ENCODE measurements at places on chromosomes 3 and 15.
A peak's percentile ranks its signal among the peaks of the same experiment; 100 is the strongest.

DNA sequence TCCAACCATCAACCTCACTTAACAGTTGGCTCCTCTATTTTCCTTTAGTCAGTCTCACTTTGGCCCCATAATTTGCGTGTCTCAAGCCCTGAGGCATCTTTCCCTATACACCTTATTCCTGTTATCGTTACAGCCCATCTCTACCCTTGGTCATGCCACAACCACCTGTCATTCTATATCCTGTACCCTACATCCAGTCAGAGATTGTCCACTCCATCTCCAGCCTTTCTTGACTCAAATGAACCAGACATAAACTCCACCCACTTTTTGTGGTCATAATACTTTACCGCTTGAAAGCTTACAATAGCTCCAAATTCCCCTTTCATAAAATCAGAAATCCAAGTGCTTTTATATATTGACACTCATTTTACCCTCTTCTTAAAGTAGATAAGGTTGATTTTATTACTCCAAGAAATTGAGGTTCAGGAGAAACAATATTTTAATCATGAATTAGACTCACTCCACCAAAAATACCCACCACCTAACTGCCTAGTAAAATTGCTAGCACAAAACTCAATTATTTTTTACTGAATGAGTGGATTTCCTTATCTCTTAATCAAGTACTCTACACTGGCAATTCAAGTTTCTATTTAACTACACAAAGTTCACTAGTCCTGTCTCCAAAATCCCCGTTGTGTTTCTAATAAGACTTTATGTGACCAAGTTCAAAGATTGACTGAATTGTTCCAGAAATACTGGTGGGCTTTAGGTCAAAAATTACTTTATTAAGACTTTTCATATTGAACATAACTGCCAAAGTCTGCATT, 9.1 kb downstream of the CCR4 start:
- no peak for DNase-seq

DNA sequence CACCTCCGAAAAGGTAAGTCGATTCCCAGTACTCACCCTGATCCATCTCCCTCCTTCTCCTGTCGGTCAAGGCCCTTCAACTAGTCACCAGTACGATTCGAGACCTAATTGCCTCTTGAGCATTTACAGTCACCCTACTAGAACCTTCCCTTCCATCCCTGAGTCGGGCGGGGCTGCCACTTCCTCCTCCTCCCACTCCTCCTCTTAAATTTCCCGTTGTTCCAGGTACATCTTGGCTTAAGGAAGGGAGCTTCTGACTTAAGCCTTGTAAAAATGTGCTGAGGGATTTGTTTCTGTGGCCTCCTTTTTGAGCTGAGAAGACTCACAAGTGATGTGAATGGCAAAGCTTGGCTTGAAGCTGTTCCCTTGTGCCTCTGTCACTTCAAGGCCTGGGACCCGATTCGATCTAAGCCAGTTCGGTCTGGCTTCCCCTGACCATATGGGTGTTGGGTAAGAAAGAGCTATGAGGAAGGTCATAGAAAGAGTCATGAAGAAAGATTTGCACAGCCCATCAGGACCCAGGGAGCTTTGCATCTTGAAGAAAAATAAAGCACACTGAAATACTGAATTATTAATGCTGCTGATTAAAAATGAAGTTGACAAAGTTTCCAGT, 28.1 kb downstream of the LCMT2 start:
- no peak for DNase-seq

DNA sequence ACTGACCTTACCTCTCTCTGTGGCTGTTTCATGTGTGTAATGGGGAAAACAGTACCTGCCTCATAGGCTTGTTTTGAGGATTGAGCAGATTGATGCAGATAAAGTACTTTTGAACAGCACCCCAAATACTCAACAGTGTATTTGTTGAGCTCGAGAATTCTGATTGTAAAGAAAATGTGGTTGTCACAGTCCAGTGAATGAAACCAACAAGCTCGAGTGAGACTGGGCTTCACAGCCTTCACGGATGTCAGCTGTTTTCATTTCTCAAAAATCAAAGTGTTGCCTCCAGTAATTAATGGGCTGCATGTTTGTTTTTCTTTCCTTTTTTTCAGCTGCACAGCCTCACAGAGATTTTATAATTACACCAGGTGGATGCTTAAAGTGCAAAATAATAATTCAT, 43.7 kb downstream of the PARP15 start:
- DNase-seq = no peak

GRCh38 chr3:23490459-23490858, 287.3 kb downstream of the UBE2E2 start:
- no peak for DNase-seq

- DNase-seq = no peak
These were observed 213.3 kb upstream of the CFAP20DC start for GRCh38 chr3:59263152-59263551.

DNA sequence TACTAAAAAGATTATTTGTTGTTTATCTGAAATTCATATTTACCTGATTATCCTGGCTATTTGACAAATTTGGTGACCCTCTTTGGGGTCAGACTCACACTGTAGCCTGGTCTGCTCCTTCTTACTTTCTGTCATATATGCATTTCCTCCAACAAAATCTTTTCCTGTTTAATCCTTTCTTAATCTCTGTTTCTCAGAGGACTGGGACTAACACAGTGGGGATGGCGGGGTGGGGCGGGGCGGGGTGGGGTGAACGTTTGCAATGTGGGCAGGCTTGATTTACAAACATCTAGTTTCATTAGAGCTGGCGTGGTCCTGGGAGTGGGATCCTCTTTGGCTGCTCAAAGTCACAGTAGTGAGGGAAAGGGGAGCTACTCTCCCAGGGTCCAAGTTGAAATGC, 35.3 kb upstream of the CDCP1 start:
- no peak for DNase-seq

DNA sequence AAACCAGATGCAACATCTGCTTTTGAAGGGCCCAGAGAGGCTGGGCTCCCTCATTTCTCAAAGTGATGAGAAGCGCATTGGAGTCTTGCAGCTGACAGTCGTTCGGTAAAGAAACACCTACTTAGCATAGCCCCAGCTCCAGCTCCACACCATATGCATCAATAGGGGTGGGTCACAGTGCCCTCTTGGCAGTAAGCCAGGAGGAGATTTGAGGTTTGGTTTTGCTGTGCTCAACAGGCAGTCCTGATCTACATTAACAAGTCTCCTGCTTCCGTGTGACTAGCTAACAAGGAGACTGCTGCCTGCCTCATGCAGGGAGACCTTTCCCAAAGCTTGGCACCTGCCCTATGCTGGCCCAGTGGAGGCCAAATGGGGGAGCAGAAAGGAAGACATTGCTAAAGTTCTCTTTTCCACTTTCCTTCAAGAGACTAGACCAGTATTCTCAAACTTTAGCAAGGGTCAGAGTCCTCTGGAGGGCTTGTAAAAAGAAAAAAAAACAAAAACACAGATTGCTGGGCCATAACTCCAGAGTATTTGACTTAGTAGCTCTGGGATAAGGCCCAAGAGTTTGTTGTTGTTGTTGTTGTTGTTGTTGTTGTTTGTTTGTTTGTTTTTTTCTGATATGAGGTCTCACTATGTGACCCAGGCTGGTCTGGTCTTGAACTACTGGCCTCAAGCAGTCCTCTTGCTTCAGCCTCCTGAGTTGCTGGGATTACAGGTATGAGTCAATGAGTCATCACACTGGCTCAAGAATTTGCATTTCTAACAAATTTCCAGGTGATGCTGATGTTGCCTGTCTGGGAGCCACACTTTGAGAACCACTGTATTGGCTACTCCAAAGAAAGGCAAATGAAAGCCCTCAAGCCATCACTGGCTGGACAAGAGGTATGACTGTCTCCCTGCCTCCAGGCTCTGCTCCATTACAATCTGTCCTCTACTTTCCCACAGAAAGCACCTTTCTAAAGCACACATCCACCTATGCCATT, 294.9 kb downstream of the RORA start:
- DNase-seq = peak; percentile 84

- no peak for DNase-seq
These were observed 393.1 kb upstream of the CDIN1 start for GRCh38 chr15:36186376-36186775.

DNA sequence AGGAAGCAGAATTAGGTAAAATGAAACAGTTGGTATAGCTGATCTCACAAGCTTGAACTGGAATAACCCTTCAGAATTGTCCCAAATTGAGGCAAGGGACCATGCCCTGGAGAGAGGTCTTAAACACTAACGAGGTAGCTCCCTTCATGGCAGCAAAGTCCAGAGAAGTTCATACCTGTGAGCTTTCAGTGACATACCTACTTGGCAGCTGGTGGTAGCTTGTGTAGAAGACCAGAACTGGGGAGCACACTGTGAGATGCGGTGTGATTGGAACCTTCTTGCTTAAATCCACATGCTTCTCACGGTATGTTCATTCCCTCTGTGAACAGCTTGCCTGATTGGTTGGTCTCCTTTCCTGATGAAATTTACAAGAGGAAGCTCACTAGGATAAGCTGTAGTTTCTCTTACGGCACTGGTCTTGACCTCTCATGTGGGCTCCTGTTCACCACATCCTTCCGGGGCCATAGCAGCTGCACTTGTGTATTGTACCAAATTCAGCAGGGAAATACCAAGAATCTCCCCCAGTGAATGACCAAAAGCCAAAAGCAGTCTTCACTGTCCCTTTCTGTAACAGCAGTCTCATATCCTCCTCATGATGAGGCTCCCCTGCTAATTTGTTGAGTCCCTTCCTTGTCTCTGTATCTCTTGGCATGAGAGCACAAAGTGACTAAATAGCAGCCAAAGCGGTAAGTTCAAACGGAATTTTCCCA, 483.7 kb upstream of the FRG2C start:
- no peak for DNase-seq

- no peak for DNase-seq
These were observed 62.6 kb downstream of the DUT start for GRCh38 chr15:48393645-48394506.

DNA sequence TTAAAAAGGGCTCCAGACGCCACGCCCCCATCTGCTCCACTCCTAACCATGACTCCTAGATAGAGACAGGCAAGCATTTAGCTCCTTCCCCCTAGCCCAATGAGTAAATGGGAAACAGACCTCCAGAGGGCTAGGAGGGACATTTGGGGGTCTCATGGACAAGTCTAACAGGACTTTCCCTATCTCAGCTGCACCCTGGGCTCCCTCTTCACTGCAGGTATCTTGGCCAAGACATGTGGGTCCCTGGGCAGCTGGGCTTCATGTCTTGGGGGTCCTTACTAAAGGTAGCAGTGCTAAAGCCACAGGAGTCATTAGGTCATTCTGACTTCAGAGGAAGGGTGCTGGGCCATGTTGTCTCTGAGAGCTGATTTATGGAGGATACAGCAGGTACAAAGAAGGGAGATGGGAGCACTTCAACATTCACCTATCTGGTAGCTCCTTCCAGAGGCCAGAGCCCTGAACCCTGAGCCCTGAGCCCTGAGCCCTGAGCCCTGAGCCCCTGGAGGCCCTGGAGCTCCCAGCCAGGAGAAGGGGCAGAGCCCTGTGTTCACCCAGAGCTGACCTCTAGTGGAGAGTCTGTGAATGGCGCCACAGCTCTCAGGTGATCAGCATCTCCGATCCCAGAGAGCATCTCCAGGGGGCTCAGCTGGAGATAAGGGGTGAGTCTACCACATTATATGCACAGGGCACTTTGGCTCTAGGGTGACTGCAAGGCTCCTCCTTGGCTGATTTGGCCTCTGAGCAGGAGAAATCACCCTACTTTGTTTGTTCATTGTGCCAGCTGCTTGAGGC, 40.1 kb upstream of the EPHB1 start:
- DNase-seq = no peak

DNA sequence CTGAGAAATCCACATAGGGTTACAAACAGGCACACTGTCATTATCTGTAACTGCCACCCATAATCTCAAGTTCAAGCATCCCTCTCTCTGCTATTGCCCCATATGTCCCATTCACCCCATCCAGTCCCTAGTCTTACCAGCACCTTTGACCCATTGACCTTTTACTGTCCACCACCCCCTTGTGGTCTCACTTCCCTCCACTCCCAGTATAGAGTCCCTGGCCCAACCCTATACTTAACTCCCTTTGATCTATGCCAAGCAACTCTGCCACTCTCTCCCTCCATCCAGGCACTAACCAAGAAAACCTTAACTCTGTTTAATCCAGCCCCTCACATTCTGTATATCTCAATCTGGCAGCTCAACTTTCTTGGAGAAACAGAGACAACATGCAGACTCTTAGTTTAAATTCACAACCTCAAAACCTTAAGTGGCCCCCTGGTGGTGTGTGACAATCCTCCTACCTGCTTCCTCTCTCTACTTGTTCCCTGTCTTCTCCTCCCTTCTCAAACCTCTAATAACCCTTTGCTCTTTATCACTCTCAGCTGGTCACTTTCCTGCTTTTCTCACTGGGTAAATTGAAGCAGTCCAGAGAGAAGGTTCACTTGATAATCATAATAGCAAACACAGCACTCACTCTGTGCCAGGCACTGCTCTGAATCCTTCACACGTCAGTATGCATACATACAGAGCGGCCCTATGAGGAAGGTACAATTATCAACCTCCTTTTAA, 162.7 kb downstream of the STT3B start:
- no peak for DNase-seq

GRCh38 chr15:70196372-70197316, 98.9 kb upstream of the TLE3 start:
- peak; percentile 74 for DNase-seq

DNA sequence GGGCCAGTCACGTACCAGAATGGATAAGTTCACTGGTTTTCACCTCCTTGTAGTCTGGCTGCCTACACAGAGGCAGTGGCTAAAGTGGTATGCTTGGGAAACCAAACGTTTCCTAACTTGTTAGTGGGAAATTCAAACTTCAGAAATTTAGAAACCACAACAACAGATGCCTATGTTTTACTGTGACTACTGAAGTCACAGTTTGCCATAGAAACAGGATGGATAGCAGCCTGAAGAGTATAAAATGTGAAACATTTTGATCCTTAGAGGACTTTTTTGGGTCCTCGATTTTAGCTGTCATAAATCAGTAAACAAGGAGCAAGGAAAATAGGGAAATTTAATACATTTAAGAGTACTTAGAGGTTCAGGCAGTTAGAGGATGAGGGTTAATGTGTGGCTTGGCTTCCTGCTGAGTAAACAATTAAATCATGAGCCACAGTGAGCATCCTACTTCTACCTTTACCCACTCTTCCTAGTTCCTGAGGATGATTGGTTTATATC, 48.6 kb downstream of the CMSS1 start:
- no peak for DNase-seq

DNA sequence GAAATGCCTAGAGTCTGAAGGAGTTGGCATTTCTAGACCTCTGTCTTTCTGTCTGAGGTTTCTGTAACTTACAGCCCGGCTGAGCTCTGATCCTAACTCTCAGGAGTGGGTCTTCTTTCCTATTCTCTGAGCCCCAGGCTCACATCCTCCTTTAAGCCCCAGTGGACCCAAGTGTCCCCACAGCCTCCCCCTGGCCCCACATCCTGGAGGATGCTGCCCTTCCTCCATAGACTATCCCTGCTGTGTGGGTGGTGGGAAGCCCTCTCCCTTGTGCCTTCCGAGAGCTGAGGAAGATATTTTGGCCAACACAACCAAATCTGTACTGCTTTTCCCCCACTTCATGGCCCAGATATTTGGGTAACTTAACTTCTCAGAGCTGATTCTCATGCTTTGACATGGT, 151.3 kb downstream of the LRTM1 start:
- DNase-seq = no peak

DNA sequence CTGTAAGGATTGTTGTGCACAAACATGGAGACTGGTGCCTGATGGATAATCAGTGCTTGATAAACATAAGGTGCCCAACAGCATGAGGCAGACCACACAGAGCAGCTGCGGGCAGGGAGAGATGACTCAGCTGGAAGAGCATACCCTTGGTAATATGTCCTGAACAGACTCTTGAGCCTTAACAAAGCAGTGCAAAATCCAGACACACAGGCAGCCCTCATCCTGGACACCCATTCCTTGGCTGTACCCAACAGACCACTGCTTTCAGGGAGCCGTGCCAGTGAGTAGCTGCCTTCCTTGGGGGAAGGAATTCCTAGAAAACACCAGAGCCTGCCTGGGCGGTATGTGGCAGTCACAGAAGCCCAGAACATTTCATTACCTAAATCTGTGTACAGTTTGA, 156.2 kb downstream of the CLSTN2 start:
- DNase-seq = no peak
